ENCODE measurements at places on chromosomes 3 and 15. TPM values are rescaled to one million over a fixed set of nuclear protein-coding genes. Genes with fewer than 3 reads are reported as not detected.
A peak's percentile ranks its signal among the peaks of the same experiment; 100 is the strongest.

Gene BUB1B
- 71.0 TPM for total RNA-seq

Gene SLC2A2
- total RNA-seq = not detected

Gene ZCWPW2
- not detected for total RNA-seq

DNA sequence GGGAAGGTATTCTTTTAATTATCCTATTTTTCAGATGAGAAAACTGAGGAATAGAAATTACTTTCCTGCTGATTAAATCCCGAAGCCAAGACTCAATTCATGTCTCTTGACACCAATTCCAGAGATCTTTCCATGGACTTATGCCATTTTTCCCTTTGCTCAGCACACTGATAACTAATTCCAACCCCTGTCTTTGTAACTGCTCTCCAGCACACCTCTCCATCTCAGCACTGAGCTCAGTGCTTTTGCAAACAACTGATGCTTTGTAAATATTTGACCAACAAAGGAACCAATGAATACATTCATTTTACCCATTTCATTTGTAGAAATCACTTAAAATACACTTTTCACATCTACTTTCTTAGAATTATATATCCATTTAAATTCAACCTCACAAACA, 249.1 kb downstream of the IL5RA start:
- DNase-seq = no peak

DNA sequence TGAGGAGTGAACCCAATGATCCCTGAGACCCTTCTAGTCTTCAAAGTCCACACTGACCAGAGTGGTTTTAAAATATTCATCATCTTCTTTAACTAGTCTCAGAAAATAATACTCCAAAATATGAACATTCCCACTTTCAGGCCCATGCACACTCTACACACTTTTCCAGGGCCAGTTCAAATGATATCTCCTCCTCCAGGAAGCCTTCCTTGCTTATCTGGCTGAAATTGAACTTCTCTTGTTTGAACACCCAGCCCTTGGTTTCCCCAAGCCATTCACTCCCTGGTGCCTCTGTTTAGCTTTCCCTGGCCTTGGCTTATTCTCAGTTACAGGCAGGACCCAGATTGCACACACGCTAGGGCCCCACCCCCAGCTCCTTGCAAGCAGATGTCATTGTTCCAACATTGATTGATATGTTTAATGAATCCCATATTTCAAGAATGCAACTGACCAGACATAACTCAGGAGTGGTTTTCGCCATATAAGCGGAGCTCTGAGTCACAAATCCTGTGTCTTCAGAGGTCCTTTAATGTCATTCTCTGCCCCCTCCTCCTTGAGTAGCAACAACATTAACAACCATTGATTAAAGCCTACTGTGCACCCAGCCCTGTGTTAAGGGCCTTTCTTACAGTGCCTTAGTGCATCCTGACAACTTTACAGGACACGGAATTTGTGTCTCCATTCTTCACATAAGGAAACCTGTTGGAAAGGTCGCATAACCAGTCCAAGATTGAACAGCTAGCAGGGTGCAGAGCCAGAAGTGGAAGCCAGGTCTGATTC, 2.1 kb downstream of the ITGA11 start:
- DNase-seq = no peak

DNA sequence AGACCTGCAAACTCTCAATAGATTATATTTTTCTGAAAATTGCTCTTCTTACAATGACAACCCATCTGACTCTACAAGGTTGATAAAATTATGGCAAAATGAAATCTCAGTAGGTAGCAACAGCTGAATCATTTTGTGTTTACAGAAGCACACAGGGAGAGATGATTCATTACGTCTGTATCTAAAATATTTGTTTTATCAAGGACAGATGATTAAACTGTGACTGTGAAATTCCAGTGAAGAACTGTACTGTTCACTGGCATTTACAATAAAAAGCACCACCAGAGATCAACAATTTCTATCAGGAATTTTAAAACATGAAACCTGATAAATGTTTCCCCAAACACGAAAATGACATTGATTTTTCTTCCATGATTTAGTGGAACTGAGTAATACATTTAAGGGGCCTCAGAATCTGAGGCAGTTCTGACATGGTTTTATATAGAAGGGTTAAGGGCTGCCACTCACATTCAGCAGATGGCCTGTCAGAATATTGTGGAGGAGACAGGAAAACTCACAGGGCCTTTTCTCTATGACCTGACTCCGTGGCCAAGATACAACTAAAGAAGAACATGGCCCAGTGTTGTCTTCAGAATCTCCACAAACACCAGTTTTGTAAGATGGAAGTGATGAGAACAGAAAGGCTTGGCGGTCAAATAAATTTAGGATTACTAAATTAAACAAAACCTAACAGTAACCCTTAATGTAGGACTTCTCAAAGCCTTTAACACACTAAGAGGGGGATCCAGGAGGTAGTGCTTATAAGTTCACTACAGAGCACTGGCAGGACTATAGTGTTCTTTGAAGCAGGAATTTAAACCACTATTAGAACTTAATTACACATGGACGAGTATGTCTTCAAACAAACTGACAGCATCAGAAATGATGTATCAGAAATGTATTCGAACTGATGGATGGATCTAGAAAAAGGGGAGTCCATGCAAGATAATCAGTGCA, 25.9 kb downstream of the RAD18 start:
- DNase-seq = no peak

GRCh38 chr3:149585401-149585726, 72.5 kb downstream of the WWTR1 start:
- no peak for DNase-seq

DNA sequence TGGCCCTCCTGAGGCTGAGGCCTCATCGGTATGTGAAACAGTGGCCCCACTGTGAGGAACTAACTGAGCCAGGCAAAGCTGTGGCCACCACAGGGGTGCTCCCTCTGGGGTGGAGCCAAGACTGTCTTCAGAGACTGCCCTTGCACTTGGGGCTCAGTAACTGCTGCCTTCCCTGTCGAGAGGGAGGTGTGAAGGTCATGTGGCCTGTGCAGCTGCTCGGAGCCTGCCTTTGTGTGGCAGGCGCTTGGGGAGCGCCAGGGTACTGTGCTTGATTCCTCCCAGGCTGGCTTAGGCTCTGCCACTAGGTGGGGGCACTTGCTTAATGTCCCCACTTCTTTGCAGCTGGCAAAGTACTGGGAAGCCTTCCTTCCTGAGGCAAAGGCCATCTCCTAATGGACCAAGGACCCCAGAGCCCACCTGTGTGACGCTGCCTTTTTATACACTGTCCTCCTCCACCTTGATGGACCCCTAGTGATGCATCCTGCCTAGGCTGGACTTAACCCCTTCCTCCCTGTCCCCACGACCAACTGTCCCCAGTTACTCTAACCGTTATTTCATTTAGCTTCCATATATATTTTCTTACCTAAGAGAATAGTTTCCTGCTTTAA, 14.2 kb upstream of the SNX22 start:
- no peak for DNase-seq

DNA sequence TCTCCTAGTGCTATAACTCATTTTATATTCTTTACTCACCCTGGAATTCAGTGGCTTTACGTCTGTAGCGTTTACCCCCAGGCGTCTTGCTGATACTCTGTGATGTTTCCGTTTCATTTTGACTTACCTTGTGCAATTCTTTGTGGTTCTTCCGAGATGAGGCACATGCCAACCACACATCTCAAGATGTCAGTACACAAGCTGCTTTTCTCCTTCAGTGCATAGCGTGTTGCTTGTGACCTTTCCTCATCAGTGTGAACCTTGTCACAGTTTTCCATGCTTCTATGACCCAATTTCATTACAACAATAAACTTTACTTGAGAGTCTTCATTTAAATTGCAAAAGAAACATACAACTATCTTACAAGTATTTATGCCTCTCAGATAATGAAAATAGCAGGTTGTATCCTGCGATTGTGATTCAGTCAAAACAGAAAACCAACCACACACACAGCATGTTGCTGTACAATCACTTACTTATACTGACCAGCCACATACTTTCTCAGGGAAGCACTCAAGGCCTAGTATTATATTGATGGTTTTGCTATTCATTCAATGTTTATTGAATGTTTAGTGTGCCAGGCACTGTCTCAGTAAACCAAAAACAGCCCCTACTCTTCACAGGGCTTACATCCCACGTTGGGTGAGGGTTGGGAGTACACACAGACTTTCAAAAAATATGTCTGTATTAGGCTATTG, 4.6 kb upstream of the TBL1XR1 start:
- DNase-seq = peak; percentile 65

GRCh38 chr3:170046269-170047132, 8.7 kb downstream of the GPR160 start:
- DNase-seq = no peak

DNA sequence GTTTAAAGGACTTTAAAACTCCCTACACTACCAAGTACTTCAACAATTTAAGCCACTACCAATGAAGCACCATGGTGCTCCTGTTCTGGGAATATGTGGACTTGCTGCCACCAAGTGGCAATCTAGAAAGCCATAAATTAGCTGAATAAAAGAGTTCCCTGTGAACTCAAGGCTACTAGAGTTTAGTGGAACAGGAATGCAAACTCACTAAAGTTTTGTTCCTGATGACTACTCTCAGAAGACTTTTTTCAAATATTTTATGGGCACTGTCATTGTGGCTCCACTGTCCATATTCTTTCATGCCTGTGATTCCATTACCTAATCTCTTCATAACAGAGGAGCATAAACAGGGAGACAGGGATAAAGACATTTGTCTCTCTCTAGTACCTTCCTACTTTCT, 63.9 kb downstream of the TMCC1 start:
- peak; percentile 5 for DNase-seq

Measured in activated T-helper 1 cell treated with anti-CD3 and anti-CD28 coated beads, Interleukin-12 subunit alpha, Interleukin-12 subunit beta, Interleukin-2, Interleukin-4 antibody, amounts not matched to agents 30 ng/mL and 10 ng/mL and 1 ng/mL, durations not matched to agents 14 hours and 24 hours and 36 hours (primary cell).